Smooth muscle cell of trachea (primary cell): ENCODE measurements at places on chromosomes 1 and 21. TPM values are rescaled to one million over a fixed set of nuclear protein-coding genes. Genes with fewer than 3 reads are reported as not detected.

NPPB gene
- not detected in 2 replicates for total RNA-seq

AKR7A3 gene
- total RNA-seq: 0.44 and 1.2 TPM in 2 replicates

DCLRE1B gene
- 1.2 and 2.2 TPM in 2 replicates for total RNA-seq

HECTD3 gene
- total RNA-seq: 36.6 and 48.6 TPM in 2 replicates

RIPPLY3 gene
- not detected in 2 replicates for total RNA-seq

PRAMEF27 gene
- not detected in 2 replicates for total RNA-seq

TAF13 gene
- total RNA-seq: 73.9 and 75.4 TPM in 2 replicates

SLC30A10 gene
- total RNA-seq: not detected in 2 replicates

BEND5 gene
- total RNA-seq: 0.17 TPM in 1 of 2 replicates, not detected in the other

STUM gene
- under 0.01 TPM in 1 of 2 replicates, not detected in the other for total RNA-seq

CASQ1 gene
- total RNA-seq: 0.83 TPM in 1 of 2 replicates, not detected in the other

LCE1C gene
- total RNA-seq: not detected in 2 replicates

A3GALT2 gene
- total RNA-seq: 0.44 TPM in 1 of 2 replicates, not detected in the other

SERTAD4 gene
- total RNA-seq: 0.17 and 0.29 TPM in 2 replicates

WNT9A gene
- total RNA-seq: 1.7 and 3.5 TPM in 2 replicates

SPRR4 gene
- total RNA-seq: not detected in 2 replicates

KRTAP13-2 gene
- total RNA-seq: not detected in 2 replicates

OR10J1 gene
- not detected in 2 replicates for total RNA-seq

OR2L8 gene
- not detected in 2 replicates for total RNA-seq

CFHR1 gene
- 0.50 TPM in 1 of 2 replicates, not detected in the other for total RNA-seq

CA14 gene
- not detected in 2 replicates for total RNA-seq

SLC44A3 gene
- 0.58 and 3.1 TPM in 2 replicates for total RNA-seq

SDHB gene
- total RNA-seq: 97.8 and 146 TPM in 2 replicates

ASTN1 gene
- total RNA-seq: under 0.01 and 0.17 TPM in 2 replicates

FTCD gene
- 1.7 TPM in 1 of 2 replicates, not detected in the other for total RNA-seq

KCNT2 gene
- total RNA-seq: 2.3 and 2.5 TPM in 2 replicates

DISP3 gene
- total RNA-seq: under 0.01 TPM in 1 of 2 replicates, not detected in the other

MMP23B gene
- 2.5 and 8.3 TPM in 2 replicates for total RNA-seq

TMEM125 gene
- not detected in 2 replicates for total RNA-seq

S1PR1 gene
- 20.8 and 22.0 TPM in 2 replicates for total RNA-seq

OR2T33 gene
- total RNA-seq: not detected in 2 replicates

ATP6V1G3 gene
- total RNA-seq: not detected in 2 replicates

SLC30A2 gene
- not detected in 2 replicates for total RNA-seq

RNF220 gene
- 78.2 and 86.8 TPM in 2 replicates for total RNA-seq

OR2L13 gene
- total RNA-seq: not detected in 2 replicates

IQGAP3 gene
- total RNA-seq: 3.8 and 50.3 TPM in 2 replicates

COL11A1 gene
- total RNA-seq: 2.5 and 3.3 TPM in 2 replicates

B3GALT5 gene
- total RNA-seq: 0.15 and 0.17 TPM in 2 replicates

SLFNL1 gene
- total RNA-seq: 0.66 and 0.73 TPM in 2 replicates

ICOSLG gene
- under 0.01 and 0.17 TPM in 2 replicates for total RNA-seq

SSBP3 gene
- 10.5 and 18.9 TPM in 2 replicates for total RNA-seq

TEX38 gene
- 0.29 TPM in 1 of 2 replicates, not detected in the other for total RNA-seq

LRRC71 gene
- total RNA-seq: not detected in 2 replicates

CD1C gene
- not detected in 2 replicates for total RNA-seq

SYT11 gene
- 50.8 and 57.1 TPM in 2 replicates for total RNA-seq

SH2D5 gene
- total RNA-seq: 4.2 and 6.3 TPM in 2 replicates

DNM3 gene
- 2.0 and 5.5 TPM in 2 replicates for total RNA-seq

LCE1E gene
- not detected in 2 replicates for total RNA-seq

CAMK2N1 gene
- total RNA-seq: 36.7 and 48.4 TPM in 2 replicates

DYNLT5 gene
- total RNA-seq: 0.33 and 1.6 TPM in 2 replicates

VHLL gene
- total RNA-seq: not detected in 2 replicates

CFHR3 gene
- total RNA-seq: not detected in 2 replicates
